ENCODE measurements at places on chromosomes 4 and X. TPM values are rescaled to one million over a fixed set of nuclear protein-coding genes. Genes with fewer than 3 reads are reported as not detected.

Gene ANKRD37
- total RNA-seq = 9.2 TPM

Gene CT45A3
- not detected for total RNA-seq

Gene VCX3A
- not detected for total RNA-seq

Gene MORC4
- total RNA-seq = 13.5 TPM

Gene CDKL2
- 3.7 TPM for total RNA-seq

Gene NPY1R
- 3.2 TPM for total RNA-seq

Gene TDO2
- 0.74 TPM for total RNA-seq

Gene GPR50
- total RNA-seq = not detected

Gene BTC
- 5.6 TPM for total RNA-seq

Gene DCAF8L2
- total RNA-seq = not detected

Gene CDS1
- total RNA-seq = 6.5 TPM

Gene RHOH
- total RNA-seq = 5.8 TPM

Gene KCNE5
- not detected for total RNA-seq

Measured in upper lobe of left lung (tissue), 6 donors.